ENCODE measurements at places on chromosomes 5 and 9.

DNA sequence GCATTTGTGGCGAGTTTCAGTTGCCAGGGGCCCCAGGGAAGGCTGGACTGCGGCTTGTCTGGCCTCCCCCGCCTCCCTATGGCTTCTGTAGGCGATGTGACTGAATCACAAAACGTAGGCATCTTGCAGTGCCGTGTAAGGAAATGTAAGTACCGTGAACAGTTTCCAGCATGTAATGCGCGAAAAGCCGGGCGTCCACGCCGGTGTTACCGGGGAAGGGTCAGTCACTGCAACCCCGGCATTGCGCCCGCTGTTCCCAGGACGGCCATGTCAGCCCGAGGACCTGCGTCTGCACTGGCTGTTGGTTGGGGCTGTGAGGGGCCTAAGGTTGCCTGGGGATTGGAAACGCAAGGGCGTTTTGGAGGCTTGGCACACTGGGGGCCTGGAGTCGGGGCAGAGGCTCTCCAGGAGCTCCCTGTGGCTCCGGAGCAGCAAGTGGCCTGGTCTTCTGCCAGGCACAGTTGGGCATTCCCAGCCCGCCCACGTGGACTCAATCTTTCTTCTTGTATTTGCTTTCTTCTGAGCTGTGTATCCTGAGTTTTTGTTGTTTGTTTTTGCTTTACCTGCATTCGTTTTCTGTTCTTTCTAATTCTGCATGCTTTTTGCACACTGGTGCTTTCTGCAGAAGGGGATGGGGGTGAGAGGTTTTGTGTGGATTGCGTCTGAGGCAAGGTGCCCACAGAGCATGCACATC, 36.9 kb upstream of the PLEKHG4B start:
- no peak for DNase-seq

GRCh38 chr5:127652952-127653611, 4.2 kb downstream of the CTXN3 start:
- DNase-seq: no peak

DNA sequence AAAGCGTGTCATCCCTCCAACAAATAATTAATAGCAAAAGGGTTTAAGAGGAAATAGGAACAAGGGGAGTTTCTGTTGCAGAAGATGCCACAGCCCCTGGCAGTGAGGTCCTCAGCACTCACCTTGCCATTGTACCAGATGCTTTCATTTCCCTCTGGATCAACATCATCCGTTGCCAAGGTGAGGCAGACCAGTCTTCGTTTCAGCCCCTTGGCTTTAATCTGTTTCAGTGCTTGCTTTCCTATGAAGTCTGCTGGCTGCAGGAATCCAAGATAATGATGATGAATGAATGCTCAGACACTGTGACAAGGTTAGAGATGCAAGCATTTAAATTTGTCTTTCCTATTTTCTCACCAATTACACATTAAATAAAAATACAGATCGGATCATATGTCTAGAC, 20.0 kb upstream of the ARSB start:
- DNase-seq: no peak

- peak; percentile 96 for DNase-seq
Observed at GRCh38 chr9:96875461-96876142, 21.3 kb upstream of the ZNF782 start.

GRCh38 chr5:174844971-174845370, 120.6 kb downstream of the MSX2 start:
- DNase-seq: no peak

All from HepG2 (cell line).